ENCODE measurements at places on chromosomes 13 and 19. TPM values are rescaled to one million over a fixed set of nuclear protein-coding genes. Genes with fewer than 3 reads are reported as not detected.

KLF2 gene
- polyA plus RNA-seq: 69.5 TPM

DNA sequence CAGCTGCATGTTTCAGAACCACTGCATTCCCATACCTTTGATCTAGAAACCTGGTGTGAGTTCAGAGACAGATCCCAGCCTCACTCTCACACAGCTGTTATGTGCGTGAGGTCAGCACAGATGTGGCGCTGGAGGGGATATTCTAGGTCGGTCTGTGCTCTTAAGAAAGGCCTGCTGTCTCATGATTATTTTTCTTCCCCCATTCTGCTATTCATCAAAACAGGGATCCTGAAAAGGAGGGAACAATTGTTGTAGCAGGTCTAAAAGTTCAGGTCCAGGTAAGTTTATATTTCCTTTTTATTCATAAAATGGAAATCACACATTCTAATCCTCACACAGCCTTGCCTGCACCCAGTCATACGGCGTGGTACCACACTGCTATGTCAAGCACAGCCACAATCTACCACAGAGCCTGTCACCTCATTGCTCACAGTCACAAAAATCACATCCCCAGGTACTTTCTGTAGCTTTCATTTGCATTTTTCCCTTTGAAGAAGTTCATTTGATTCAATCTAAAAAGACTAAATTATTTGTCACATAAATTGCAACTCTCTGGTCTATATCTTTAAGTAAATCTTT is 867 bp downstream of the ZNF546 start:
- peak overlapping the region; percentile 65 for H3K4me3 ChIP-seq
- peak overlapping the region; percentile 85 for H3K27ac ChIP-seq
- no peak for DNase-seq
- H3K4me1 ChIP-seq: peaks cover 23% of the 10 kb centered on the region

GRCh38 chr13:37074703-37075102 is 15.2 kb upstream of the SUPT20H start:
- H3K4me1 ChIP-seq: no peaks in the 10 kb centered on the region
- H3K4me3 ChIP-seq: no peak overlapping the region
- no peaks in the 10 kb centered on the region for H3K36me3 ChIP-seq
- H3K27me3 ChIP-seq: no peaks in the 10 kb centered on the region

DNA sequence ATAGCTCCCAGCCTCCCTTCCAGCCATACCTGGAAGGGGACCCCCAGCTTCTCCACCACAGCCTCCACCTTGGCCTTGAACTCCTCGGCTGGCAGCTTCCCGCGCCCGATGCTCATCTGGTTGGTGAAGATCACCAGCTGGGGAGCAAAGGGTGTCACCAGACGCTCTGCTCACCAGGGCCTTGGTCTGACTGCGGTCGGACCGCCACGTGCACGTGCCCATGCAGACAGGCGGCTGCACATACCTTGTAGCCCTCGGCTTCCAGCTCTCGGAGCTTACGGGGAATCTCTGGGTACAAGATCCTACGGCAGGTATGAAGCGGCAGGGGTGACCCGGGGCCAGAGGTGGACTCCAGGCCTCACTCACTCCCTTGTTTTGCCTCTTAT is 3.4 kb downstream of the PNKP start:
- H3K27me3 ChIP-seq: no peaks in the 10 kb centered on the region
- peaks cover 57% of the 10 kb centered on the region for H3K36me3 ChIP-seq
- no peak overlapping the region for H3K4me3 ChIP-seq
- no peak for DNase-seq
- no peak overlapping the region for H3K27ac ChIP-seq
- peaks cover 45% of the 10 kb centered on the region for H3K4me1 ChIP-seq

Data from stomach (tissue), 19 donors.